ENCODE measurements at places on chromosomes 12 and 14.

- DNase-seq, result no peak
Measured at GRCh38 chr14:100386121-100386520, 63.0 kb downstream of the SLC25A47 start.

DNA sequence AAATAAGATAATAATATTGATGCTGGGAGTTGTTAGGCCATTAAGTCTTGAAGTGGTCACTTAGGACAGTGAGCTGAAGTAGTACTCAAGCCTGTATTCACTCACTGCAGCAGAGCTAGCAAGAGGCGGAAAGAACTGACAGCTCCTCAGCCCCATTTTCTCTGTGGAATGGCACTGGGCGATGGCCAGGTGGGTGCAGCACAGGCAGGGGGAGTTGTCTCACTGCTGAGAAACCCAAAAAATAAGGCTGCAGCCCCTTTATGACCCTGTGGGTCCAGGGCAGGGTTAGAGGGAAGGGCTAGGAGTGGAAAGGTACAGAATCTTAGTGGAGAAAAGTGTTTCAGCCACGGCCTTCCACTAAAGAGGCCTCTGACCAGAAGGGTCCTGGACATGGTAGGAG is 35.5 kb downstream of the PDZRN4 start:
- no peak for DNase-seq

DNA sequence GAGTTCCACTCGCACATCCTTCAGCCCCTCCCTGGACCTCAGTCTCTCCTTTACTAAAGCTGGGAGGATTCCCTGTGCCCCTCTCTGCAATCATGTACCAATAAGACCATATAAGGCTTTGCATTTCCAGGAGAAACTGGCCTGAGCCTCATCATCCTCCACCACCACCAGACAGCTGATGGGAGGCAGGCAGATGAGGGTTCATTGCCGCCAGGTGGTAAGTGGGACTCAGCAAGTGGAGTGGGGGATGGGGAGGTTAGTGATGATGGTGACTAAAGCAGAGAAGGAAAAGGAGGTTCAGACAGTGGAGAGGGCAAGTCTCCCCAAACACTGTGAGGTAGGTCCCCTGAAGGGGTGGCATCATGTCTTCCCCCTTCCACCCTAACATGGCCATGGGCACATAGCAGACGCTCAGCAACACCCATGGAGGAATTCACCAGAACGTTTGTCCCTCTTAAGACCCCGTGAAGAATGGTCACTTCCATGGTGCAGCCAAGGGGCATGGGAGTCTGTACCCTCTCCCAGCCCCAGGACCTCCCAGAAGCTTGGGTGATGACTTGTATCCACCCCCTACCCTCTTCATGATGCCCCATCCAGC is 4.5 kb upstream of the TNFRSF1A start:
- DNase-seq, result no peak

DNA sequence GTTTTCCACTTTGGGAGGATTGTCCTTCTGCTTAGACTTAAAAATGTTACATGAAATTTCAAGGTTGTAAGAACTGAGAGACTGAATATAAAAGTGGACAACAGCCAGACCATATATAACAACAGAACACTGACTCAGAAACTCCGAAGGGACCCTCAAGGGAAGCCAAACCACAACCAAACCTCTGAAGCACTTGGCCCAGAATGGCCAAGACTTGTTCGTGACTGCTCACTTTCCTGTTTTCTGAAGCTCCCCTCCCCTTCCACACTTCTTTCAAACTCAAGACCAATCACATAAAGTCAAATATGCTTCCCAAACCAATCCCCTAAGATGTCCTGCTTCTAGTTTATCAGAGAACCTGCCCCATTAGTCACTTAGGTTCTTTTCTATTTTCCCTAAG is 13.7 kb downstream of the OR6J1 start:
- DNase-seq, result no peak

DNA sequence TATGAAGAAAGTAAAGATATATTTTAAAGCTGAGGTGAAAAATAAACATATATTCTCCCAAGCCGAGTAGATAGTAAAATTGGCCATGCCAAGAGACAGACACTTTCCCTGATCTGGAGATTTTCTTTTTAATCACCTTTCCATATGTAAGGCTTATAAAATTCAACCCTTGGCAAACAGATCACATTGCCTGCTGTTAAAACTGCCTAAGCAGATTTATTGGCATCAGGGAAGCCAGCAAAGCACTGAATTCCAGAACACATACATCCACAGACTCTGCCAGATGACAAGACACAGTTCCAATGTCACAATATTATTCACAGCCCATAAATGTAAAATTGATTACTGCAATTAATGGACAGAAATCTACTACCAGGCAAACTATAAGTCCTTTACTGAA is 78.2 kb upstream of the GARIN2 start:
- no peak for DNase-seq

- DNase-seq, result no peak
Measured at GRCh38 chr12:106044773-106045172, 94.0 kb downstream of the NUAK1 start.

- no peak for DNase-seq
Measured at GRCh38 chr14:46091819-46092218, 559.8 kb downstream of the RPL10L start.

DNA sequence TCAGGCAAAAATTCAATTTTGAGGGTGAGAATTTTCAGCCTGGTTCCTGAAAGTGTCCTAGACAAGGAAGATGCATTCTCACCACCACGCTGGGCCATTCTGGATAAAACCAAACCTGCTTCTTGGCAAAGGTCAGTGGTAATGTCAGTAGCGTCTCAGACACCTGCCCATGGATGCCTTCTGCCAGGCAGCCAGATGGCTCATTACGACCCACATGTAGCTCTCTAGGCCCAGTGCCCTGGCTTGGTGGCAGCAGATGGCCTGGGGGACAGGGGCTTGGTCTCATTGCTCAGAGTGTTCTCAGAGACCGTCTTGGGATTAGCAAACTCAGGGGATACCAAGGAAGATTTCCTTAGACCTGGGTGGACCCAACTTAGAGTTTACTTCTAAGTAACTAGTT is 105.1 kb downstream of the ARF6 start:
- no peak for DNase-seq

DNA sequence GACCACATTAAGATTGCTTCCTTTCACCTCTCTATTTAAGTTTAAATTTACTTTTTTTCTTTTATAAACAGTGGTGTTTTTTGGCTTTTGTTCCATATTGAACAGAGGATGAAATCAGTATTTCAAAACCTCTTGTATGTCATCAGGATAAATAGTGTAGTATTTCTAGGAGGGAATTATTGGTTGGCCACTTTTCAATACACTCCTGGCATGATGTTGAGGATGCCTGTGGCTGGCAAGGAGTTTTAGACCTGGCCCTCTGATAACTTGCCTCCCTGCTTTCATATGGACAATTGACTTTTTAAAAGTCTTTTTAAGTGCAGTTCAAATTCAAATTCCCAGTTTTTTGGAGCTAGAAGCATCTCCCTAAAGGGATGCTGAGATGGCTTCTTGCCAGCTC is 9.8 kb downstream of the TMTC2 start:
- no peak for DNase-seq

DNA sequence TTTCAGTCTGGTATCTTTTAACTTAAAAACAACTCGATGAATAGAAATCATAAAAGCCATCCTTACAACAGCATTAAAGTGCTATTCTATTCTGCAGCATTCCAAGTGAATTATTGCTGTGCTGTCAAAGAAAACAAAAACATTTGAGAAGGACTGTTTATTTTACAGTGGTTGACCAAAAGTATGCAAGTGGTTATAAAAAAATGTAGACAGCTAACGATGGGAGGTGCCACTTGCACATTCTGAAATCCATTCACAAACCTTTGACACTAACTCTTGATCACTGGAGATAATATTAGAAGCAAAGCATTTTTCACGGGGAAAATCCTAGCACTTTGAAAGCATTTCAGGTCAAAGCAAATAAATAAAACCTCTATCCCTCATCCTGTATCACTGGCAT is 55.6 kb downstream of the HMGA2 start:
- no peak for DNase-seq

GRCh38 chr14:95685978-95686922 is at the start of gene TCL1B:
TSS of gene TCL1B (plus strand) at chr14:95686426. CDS start at chr14:95686468, 42 bp downstream.
- no peak for DNase-seq

- DNase-seq, result no peak
Measured at GRCh38 chr12:77374673-77375072, 309.3 kb upstream of the E2F7 start.

GRCh38 chr12:117037289-117038022 is 61.8 kb downstream of the TESC start:
- DNase-seq, result no peak

GRCh38 chr14:33780035-33780434 is 170.8 kb downstream of the EGLN3 start:
- no peak for DNase-seq

DNA sequence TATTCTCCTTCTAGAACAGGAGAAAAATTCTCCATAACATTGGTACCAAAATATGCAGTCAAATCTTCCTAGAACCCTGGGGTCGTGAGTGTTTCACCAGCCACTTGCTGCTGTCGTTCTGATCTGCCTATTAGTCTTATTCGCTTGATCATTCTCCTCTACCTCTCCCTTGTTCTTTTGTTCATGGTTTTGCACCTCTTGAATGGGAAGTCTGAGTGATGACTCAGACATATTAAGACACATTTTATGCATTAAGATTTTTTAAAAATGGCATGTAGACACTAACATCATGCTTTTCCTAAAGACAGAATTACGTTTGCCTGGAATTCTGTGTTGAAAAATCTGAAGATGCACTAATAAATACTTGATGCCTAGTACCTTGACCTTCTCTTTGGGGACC is 159.2 kb upstream of the LRIG3 start:
- DNase-seq, result no peak

- DNase-seq, result no peak
Measured at GRCh38 chr12:66735275-66735674, 56.4 kb upstream of the GRIP1 start.

DNA sequence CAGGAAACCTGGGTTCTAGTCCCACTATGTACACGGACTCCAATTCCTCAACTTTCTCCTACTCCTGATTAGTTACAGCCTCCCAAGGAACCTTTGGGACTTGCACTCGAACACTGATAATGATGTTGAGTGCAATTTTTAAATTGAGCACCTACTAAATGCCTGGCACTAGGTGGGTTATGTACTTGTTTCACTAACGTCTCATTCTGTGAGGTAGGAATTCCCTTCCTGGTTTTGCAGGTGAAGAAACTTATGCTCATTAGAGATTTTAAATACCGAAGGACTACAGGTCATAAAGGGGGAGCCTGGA is 536 bp downstream of the PARPBP start:
- DNase-seq, result no peak

DNA sequence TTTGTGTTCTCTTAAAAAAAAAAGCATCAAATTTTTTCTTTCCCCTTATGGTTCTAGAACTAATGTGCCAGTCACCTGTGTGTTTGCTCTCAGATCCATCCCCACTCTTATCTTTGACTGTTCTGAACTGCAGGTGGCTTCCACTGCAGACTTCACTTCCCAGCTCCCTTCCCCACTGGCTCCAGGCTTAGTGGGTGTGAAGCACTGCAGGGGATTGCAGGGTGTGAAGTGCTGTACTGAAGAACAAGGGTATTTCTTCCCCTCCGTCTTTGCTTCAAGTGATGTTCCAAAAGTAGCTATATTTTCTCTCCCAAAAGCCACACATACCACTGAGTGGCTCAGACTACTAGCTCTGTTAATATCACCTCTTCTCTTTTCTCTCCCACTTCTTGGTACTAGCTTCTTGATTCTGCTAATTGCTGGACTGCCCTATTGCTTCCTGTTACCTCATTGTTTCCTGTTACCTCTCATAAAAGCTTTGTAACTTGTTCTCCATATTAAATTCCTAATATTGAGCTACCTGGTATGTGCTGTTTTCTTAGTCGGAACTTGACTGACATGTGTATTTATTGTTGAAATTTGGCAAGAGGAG is 115.4 kb upstream of the PRICKLE1 start:
- DNase-seq, result no peak

- DNase-seq, result no peak
Measured at GRCh38 chr12:12483438-12483837, 79.2 kb downstream of the DUSP16 start.

DNA sequence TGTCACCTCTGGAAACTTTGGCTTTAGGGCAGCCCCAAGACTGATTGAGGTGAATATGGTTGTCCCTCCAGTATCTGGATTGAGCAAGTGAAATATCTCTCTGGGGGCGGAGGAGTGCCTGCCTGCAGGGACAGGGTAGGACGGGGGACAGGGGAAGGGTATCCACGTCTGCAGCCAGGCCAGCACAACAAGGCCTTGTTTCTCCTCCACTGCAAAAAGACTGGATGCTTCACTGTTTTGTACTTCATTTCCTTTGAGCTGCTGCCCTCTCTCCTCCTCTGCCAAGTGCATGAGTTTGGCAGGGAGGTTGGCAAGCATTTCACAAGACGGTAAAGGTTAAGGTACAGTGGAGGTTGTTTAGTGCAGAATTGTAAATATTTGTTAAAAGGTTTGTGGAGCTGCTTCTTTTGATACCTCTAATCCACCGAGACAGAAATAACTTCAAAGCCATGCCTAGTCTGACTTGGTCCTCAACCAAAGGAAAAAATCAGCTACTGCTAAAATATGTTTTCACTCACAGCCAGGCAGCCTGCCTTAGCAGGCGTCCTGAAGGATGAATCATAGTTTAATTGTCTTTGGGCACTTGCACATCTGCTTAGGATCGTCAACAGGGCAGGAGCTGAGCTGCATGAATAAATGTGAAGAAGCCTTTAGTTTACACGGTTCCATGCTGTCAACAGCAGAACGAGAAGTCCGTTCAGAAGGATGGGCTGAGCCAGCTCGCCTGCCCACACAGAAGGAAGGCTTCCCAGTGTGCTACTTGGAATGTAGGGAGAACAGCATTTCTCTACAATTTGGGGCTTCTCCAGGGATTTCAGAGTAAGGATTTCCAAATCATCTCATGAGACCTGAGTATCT is 269.7 kb downstream of the TTC6 start:
- no peak for DNase-seq

DNA sequence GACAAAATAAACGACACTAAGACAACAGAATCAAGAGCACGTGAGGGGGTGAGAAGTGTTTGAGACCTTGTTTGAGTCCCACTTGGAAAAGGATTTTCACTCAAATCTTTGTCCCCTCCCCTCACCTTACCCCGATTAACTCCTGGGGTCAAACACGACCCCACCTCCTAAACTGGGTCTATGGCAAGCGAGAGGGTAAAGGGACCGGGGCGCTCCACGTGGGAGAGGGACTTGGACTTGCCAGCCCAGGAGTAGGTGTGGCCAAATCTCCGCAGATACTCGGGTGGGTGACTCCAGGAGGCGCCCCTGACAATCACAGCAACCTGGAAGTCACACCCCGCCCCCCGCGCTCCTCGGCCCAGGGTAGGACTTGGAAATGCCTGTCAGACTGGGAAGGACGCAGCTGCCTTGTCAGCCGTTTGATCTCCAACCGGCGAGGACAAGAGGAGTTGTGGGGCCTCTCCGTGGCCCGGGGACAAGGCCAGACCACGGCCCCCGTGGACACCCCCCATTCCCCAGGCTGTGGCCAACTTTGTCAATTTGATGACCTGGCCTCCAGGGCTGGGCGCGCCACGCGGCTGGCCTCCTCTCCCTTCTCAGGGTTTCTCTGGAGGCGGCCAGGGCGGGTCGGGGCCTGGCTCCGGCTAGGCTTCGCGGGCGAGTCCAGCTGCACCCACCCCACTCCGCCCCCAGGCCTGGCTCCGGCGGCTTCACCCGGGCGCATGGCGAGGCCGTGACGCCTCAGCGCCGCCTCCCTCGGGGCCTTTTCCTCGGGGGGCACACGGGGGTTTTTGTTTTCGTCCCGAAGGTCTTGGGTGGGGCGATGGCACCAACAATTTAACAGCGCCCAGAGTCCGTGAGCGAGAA is 1.1 kb upstream of the BCL11B start:
- DNase-seq, result no peak

- no peak for DNase-seq
Measured at GRCh38 chr14:105062048-105062433, 3.2 kb downstream of the GPR132 start.

GRCh38 chr14:87810711-87811110 is 182.3 kb downstream of the GALC start:
- DNase-seq, result no peak

Measured in stimulated activated CD8-positive, alpha-beta memory T cell treated with anti-CD3 and anti-CD28 coated beads, Interleukin-4, amount 100 ng/mL, for 1 hour (primary cell).